PC-9 (cell line): ENCODE measurements at places on chromosomes 7 and 10.

- no peak for DNase-seq
These were observed 1016.7 kb downstream of the REEP3 start for GRCh38 chr10:64537928-64538327.

DNA sequence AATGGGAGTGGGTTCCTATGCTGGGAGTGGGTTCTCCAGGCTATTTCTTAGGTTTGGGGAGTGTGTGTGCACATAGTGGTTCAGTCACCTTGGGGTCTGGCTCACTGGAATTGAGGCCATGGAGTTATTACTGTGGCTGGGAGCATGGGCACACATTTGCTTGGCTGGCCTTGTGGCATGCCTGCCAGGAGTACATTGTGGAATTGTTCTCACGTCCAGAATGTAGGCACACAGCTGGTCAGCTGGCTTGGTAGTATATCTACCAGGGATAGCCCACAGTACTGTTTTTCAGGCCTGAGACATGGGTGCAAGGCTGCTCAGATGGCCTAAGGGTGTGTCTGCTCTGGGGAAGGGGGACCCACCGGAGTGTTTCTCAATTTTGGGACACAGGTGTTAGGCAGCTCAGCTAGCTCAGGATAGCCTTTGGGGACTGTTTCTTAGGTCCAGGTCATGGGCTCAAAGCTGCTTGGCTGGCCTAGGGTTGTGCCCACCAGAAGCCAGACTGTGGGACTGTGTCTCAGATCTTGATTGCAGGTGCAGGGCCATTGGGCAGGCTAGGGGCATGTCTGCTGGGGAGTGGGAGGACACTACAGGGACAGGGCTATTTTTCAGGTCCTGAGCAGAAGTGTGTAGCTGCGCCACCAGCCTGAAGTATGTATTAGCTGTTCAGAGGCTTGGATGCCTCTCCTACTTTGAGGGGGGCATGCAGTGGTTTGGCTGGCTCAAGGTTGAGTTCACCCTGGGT, 50.6 kb downstream of the TMEM168 start:
- no peak for DNase-seq

DNA sequence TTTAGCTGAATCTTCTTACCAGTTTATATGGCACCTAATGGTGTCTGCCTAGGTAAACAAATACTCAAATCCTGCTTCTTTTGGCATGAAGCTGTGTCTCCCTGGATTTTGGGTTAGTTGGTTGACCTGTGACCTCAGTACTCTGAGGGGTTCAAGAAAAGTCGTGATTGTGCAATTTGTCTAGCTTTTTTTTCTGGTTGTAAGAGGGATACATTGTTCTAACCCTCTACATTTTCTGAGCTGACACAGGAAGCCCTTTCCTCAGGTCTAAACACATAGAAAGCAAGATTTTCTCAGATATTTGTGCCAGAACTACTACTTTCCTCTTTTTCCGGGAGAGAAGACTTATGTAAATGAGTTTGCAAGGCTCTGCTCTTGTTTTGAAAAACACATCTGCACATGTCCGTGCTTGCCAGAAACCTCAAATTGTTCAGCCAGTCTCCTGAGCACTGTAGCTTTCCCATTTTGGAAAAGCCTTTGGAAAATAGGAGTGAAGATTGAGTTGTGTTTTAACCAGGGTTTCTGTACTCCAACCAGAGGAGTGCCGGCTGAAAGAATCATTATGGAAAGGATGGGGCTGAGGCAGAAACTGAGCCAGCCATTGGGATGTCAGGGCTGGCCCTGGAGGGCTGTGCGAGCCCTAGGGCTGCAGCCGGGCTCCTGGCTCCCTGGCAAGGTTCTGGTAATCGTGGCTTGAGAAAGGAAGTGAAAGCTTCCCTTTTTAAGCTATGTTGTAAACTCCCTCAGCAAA, 31.3 kb upstream of the CXCL12 start:
- peak; percentile 11 for DNase-seq

- DNase-seq, result peak; percentile 94
These were observed 320.2 kb downstream of the AHR start for GRCh38 chr7:17618652-17618974.

- peak; percentile 14 for DNase-seq
These were observed 860 bp downstream of the ZEB1 start for GRCh38 chr10:31319602-31320549.

DNA sequence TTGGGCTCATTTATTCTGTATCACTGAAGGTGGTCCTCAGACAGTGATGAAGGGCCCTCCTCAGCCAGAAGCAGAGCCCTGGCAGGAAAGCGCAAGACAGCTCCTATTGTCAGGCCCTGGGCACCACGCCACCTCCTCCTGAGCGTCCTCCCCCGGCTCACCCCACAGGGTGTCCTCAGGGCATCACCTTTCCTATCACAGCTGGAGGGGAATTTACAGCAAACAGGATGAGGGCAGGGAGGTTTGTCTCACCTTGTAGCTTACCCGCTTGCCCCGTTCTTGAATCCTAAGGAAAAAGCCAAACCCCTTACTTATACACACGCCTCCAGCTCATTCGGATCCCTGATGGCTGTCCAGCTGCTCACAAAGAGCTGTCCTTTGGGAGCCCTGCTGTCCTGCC, 50.2 kb upstream of the LANCL2 start:
- DNase-seq, result no peak

- no peak for DNase-seq
These were observed 1.8 kb upstream of the HOXA11 start for GRCh38 chr7:27186668-27187474.

DNA sequence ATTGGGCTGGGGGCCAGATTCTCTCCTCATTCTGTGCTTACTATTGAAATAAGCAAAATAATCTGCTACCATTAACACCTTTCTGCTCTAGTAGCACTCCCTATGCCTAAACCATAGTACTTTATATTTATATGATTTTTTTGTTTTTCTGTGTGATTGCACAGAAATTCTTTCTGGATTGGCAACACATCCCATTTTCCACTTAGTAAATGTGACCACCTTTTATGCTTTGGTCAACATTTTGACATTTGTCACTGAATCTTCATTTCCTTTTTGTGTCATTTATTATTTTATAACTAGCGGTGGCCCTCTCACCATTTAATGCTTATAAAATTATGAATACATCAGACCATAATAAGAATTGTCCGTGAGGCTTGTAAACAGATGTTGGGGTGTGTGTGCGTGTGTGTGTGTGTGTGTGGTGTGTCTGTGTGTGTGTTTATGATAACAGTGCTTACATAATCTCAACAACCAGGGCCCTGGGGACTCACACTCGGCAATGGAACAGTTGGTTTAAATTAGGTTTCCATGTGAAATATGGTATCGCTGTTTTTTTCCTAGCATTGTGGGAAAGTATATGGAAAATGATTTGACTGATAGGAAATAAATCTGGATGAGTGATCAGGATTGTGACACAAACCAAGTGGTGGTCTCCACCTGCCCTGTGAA, 138.9 kb downstream of the NOC3L start:
- DNase-seq, result no peak

GRCh38 chr10:6593241-6593671, 13.2 kb upstream of the PRKCQ start:
- DNase-seq, result no peak

GRCh38 chr10:86944031-86944419, 13.4 kb downstream of the MMRN2 start:
- no peak for DNase-seq

DNA sequence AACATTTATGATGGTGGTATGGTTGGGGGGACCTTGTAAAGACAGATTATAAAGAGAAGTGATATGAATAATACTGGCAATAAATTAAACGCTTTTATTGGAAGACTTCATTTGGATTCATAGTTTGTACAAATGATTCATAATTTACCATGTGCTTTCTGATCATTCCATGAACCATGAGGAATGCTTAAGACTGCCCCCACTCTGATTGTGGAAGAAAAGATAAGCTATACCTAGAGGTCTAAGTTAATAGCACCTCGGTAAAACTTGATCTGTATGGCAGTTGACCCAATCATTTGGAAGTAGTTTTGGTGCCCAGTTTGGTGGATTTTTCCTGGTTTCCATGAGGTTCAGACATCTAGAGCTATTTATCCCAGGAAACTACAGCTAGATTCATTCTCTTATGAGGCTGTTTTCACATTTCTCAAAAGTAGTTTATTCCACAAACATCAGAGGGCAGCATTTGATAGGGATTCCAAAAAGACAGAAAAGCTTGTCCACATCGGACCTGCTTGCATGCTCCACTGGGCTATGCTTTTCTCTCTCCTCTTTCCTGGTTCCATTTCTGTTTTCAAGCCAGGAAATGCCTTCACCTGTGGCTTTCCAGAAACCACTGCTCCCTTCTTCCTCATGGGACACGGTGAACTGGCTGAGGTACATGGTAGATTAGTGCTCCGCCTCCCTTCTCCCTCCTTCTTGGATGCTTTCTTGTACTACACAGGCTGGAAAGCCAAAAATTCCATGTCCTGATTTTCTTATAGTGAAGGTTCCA, 29.2 kb downstream of the TFAM start:
- DNase-seq, result peak; percentile 39
